ENCODE measurements at places on chromosomes 12 and 14. TPM values are rescaled to one million over a fixed set of nuclear protein-coding genes. Genes with fewer than 3 reads are reported as not detected.

The CCDC196 gene
- 4.0 TPM for total RNA-seq

The SIX4 gene
- 0.10 TPM for total RNA-seq

The NKX2-8 gene
- not detected for total RNA-seq

The HOXC12 gene
- not detected for total RNA-seq

The FGF23 gene
- total RNA-seq: 0.25 TPM

The PTPN21 gene
- total RNA-seq: 12.6 TPM

DNA sequence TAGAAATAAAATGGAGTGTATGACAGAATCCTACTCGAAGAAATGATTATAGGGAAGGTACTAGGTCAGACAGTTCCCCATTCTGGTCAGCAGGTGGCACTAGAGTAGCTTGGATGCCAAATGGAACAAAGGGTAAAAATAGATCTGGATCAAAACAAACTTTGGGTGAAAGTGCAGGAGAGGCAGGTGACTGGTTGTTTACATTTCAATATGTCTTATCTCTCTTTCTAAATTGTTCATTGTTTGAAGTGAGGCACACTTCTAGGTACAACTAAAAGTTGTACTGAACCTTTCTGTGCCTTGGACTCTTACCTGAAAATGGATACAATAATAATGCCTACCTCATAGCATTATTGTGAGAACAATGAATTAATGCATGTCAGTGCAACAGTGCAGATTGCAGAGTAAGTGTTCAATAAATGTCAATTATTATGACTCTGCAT lies 62.0 kb upstream of the OSBPL8 start:
- peak; percentile 75 for DNase-seq

DNA sequence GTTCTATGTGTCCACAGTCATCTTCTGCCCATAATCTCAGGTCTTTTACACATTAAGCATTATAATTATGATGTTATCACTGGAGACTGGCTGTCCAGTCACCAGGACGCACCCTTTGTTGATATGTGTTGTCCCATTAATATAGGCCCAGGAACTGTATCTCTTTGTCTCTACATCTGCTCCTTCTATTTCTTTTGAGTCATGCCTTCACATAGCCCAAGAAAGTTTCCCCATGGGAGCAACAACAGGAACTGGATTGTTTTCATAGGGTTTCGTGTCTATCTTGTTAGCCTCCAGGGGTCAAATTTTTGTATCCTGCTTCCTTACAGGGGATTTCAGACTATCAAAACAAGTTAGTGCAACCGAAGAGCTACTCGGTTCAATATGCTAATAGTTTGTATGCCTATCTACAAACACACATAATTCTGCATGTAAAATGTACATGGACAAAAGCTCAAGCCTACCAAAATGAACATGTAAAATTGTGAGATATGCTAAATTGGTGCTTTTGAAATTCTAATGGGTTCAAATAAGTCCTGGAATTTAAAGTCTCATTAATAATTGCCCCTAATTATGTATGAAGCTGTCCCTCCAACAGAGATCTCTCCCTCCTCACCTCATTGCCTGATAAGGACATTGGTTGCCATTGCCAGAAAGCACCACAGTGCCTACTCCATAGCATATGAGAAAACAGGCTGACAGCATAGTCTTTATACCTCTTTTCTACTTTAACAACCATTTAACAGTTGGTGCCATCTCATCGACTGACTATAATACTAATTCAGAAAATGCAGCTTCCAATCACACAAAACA lies 99.8 kb upstream of the DIO2 start:
- DNase-seq: no peak

DNA sequence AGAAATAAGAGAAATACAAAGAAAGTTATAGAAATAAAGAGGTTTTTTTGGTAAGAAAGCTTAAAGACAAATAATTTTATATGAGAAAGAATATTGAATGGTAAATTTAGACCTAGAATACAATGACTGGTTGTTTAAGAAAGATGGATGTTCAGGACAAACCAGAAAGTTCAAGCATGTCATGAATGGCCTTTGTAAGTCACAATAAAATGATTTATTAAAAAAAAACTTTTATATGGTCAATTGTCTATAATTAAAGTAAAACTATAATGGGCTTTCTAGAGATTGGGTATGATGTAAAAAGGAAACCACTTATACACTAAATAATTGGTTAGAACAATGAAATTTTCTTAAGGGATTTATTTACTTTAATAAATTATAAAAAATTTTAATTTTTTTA lies 19.8 kb upstream of the CAPRIN2 start:
- no peak for DNase-seq

DNA sequence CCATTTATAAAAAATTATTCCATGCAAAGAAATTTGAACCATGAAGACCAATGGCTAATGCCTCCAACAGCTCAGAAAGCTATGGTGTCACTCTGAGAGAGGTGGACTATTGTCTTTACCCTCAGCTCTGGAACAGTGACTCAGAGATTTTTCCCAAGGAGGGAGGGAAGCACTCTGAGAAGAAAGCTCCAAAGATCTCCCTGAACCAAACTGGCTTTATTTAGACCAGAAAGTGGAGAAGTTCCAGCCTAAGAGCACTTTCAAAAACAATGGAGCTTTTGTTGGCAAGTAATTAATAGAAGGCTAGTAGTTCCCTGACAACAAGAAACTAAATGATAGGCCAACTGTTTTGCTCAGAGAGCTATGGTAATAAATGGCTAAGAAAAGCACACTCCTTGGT lies 599.9 kb upstream of the MDGA2 start:
- DNase-seq: no peak

DNA sequence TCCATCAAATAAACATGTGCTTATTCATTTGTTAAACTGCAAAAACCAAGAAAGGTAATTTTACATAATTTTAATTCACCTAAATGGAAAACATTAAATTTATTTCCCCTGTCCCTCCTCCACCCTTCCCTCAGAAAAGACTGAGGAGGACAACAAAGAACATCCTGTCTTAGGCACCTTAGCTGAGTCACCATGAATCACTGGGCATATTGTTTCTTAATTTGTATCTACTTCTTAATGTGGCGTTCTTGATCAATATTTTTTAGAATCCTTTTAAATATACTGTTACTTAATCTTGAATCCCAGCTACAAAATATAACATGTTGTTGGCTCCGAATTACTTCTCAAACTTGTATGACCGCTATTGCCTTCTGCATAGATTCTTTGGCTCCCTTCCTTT lies 23.5 kb downstream of the SIX6 start:
- DNase-seq: no peak

GRCh38 chr12:11693601-11694000 lies 44.1 kb downstream of the ETV6 start:
- DNase-seq: no peak

GRCh38 chr14:68238976-68239375 lies 419.4 kb downstream of the RAD51B start:
- DNase-seq: no peak

DNA sequence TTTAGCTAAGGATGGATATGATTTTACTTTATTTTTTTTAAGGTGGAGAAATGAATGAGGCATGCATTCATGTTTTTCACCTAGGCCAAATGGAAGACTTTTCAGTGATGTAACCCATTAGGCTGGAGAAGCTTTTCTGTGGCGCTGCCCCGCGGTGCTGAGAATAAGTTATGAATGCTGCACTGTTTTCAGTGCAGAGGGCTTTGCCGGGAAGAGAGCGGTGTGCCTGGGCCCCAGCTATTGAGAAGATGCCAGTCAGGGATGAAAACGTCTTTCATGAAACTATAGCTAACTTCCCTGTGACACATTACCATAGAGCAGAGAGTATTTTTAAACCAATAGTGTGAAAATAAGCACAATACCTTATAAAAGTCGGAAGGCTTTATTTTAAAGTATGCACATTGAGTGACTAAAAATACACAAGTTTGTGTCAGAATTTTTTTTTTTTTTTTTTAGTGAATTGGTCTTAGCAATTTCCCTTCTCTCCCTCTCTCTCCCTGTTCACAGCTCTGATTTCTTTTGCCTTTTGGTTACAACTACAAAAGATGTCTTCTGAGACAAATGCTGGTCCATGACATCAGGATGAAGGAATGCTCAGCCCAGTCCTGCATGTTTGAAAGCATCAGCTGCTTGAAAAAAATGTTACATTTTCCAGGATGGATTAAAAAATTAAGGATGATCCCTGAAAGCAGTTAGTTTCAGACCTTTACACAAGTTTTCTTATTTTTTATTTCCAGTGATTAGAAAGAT lies 48.3 kb downstream of the NPAS3 start:
- no peak for DNase-seq

GRCh38 chr12:91591639-91591987 lies 409.0 kb upstream of the DCN start:
- DNase-seq: no peak

DNA sequence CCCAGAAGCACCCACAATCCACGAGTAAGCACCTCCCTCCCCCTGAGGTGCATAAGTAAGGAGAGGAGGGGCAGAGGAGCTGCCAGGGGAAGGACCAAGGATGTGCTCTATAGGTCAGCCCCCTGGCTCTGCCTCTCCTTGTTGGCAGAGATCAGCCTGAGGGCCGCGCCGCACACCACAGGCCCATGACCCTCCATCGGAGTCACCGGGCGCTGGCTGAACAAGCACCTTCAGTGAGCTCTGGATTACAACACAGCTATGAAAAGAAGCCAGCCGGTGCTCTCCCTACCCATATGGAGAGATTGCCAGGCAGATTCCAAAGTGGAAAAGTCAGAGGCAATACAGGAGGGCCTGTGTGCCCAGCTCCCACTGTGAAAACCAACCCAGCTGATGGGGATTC lies 257.3 kb downstream of the GLT1D1 start:
- no peak for DNase-seq

DNA sequence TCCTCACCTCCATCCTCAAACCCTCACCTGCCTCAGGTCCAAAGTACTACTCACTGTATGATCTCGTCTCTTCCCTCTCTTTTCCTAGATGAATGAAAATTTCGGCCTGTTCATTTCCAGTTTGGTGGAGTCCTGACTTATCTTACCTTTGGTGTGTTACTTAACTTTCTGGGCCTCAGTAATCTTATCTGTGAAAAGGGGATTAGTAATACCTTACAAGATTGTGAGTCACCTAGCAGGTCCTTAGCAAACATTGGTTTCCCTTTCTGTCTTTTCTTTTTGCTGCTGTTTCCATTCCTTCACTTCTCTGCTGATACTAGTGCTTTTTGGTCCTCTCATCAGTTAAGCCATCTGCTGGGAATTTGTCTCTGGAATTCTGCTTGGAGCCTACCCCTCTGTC lies 52.8 kb downstream of the AKAP6 start:
- no peak for DNase-seq

- no peak for DNase-seq
These were observed 97.0 kb downstream of the ZFP36L1 start for GRCh38 chr14:68695856-68696255.

Measured in left lobe of liver (tissue), 2 donors.